ENCODE measurements at places on chromosomes 2 and 18.

DNA sequence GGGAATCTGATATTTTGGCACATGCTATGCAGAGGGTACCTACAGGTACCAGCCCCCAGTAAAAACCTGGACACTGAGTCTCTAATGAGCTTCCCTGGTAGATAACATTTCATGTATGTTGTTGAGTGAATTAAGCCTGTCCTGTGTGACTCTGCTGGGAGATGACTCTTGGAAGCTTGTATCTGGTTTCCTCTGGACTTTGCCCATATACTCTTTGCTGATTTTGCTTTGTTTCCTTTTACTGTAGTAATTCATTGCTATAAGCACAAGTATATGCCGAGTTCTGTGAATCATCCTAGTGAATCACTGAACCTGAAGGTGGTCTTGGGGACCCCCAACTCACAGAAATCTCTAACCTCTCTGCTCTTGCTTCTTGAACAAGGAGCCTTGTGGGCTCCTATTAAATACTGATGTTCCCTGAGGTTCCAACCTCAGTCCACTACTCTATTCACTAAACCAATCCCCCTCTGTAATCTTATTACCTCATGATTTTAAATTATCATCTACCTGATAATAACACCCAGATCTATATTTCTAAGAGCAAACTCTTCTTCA lies 94.3 kb upstream of the WDSUB1 start:
- DNase-seq, result no peak

GRCh38 chr2:152924219-152924618 lies 205.8 kb downstream of the ARL6IP6 start:
- no peak for DNase-seq

DNA sequence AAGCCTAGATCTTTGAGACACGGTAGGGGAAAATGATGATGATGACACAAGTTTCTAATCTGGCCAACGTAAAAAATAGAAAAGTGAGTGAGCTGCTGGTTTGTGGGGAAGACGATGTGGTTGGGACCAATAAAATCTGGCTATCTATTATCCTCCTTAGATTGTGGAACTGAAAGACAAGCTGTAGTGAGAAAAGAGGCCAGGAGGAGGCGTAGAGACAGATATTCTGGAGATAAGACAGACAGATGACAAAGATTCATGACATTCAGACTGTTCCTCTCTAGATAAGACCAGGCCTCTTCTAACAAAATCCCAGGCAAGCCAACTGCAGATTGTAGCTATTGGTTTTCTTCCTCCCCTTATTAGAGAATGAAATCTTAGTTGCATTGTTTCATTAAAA lies 376.3 kb upstream of the UBE2E3 start:
- peak; percentile 46 for DNase-seq

DNA sequence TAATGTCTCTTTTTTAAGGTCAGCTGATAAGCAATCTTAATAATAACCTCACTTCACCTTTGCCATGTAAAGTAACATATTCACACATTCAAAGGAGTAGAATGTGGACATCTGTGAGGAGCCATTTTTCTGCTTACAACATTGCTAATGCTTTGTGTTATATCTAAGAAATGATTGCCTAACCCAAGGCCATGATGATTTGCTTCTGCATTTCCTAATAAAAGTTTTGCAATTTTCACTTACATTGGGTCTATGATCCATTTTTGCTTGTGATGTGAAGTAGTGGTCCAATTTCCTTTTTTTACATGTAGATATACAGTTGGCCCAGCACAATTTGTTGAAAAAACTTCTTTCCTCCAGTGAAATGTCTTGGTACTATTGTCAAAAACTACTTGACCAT lies 22.0 kb downstream of the RELCH start:
- no peak for DNase-seq

DNA sequence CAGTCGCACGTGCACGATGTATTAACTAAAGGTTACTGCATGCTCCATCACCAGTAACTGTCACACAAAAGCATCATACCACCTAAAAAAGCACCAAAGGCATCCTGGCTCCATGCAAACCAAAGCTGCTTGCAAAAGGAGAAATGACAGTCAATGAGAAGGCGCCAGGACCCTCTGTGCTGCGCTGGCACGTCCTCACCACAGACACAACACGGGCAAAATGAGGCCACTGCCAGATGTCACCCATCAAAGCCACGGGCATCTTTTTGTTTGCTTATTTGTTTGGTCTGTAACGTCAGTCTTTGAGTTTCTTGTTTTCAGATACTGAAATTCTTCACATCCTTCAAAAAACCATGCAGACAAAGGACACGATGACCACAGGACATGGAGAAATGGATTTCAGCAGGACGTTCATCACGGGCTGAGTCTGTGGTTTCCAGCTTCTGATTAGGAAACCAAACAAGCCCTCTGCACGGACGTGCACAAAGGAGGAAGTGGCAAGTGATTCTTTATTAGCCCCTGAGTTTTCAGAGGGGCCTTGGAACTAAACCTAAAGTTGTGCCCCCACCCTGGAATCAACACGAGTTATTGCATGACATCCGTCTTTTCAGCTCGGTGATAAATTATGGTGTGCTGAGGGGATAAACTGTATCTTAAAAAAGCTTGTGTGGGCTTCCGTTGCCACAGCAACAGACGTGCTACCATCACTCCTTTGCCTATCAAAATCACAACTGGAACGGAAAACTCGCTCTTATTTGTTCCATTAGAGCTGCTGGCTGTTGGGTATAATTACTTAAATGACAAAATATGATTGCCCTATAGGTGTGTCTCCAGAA lies 181.8 kb downstream of the EIPR1 start:
- DNase-seq, result no peak

DNA sequence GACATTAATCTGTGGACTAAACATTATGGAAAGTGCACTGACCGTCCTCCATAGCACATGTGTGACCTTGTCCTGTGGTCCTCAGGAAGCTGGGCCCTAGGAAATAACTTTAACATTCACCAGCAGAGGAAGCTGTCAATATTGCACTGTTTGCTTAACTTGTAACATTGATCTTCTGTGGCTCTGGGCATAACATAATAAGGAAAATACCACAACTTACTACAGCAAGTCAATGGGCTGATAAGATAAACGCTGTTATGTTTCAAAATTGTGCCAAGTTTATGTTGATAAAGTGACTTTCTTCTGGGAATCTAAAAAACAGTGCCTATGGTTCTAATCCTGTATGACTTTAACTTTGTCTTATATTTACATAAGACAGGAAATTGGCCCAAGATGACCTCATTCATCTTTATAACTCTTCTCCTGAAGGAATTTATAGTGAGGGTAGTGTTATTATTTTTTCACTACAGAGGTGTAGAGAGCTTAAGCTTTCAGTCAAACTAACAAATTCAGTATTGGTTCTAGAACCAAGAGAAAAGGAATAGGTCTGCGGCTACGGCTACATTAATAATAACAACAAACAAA lies 113.7 kb upstream of the MAP4K3 start:
- no peak for DNase-seq

GRCh38 chr2:174051741-174052583 lies 86.8 kb upstream of the SP3 start:
- peak; percentile 58 for DNase-seq

DNA sequence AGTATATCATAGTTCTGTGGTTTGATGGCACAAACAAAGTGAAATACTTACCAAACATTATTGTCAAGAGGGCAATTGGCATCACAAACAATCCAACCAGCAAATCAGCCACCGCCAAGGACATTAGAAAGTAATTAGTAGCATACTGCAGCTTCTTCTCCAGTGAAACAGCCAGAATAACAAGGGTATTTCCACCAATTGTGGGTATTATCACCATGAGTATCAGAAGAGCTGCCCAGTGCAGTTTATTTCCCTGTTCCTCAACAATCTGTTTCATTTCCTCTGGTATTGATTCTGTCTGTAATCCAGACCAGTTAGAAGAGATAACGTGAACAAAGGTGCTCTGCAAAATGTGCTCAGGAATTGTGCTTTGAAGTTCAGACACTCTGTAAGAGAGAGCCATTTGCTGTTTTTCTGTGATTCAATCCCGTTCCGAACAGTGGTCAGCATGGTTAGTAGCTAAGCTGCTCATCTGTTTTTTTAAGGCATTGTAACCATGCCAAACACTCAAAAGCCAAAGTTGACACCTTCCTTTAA lies 1.4 kb downstream of the HTR2B start:
- DNase-seq, result no peak

- DNase-seq, result no peak
Measured at GRCh38 chr2:46082531-46083485, 214.4 kb upstream of the EPAS1 start.

- DNase-seq, result no peak
Measured at GRCh38 chr2:33672896-33673295, 73.8 kb upstream of the FAM98A start.

GRCh38 chr2:170360546-170361089 lies 182.7 kb downstream of the MYO3B start:
- DNase-seq, result peak; percentile 18

DNA sequence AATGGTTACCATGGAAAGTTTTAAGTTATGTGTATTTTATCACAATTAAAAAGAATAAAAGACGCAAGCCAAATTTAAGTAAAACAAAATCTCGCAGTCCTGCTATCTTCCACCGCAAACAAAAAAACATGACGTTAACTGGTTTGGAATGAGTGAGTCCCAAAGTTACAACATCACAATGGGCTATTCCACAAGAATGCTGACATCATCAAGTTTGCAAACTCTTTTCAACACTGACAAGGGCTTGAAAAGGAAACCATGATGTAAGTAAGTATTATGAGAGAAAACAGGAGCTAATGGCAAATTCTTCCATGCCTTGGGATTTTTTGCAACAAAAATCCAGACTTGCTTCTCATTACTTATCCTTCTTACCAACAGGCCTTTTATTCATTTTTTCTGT lies 31.1 kb downstream of the SIGLEC15 start:
- DNase-seq, result no peak

GRCh38 chr2:86301009-86301408 lies 36.4 kb downstream of the REEP1 start:
- no peak for DNase-seq

GRCh38 chr2:55229221-55229620 lies 2.9 kb downstream of the CLHC1 start:
- DNase-seq, result no peak

- DNase-seq, result no peak
Measured at GRCh38 chr18:4144201-4144600, 310.9 kb downstream of the DLGAP1 start.

DNA sequence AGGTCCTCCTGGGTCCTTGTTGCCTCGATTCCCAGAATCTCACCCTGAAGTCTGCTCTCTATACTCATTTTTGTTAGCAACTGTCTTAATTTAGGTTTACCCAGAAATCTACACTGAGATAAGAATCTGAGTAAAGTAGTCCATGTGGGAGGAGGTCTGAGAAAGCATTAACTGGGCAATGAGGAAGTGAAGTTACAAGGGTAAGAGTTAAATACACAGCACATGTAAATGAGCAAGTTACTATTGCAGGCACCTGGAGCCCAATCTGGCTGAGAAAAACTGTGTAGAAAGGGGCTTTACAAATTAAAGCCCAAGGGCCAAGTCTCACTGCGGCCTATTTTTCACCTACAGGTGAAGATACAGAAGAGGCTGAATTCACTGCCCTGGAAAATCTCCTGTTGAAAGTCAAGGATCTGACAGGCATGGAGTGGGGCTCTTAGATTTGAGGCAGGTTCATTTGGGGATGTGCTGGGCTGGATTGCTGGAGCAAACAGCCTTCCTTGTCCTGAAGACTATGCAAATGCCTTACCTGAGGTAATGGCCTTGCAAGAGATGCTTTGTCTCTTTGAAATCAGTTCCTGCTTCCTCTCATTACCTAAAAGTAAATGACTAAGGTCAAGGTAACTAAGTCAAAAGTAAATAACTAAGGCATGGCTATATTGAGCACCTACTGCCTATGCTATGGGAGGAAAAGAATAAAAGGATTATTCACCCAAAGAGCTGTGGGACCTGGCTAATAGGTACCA lies 84.4 kb upstream of the DYNAP start:
- no peak for DNase-seq

GRCh38 chr2:167826906-167827305 lies 420.5 kb downstream of the STK39 start:
- DNase-seq, result no peak

DNA sequence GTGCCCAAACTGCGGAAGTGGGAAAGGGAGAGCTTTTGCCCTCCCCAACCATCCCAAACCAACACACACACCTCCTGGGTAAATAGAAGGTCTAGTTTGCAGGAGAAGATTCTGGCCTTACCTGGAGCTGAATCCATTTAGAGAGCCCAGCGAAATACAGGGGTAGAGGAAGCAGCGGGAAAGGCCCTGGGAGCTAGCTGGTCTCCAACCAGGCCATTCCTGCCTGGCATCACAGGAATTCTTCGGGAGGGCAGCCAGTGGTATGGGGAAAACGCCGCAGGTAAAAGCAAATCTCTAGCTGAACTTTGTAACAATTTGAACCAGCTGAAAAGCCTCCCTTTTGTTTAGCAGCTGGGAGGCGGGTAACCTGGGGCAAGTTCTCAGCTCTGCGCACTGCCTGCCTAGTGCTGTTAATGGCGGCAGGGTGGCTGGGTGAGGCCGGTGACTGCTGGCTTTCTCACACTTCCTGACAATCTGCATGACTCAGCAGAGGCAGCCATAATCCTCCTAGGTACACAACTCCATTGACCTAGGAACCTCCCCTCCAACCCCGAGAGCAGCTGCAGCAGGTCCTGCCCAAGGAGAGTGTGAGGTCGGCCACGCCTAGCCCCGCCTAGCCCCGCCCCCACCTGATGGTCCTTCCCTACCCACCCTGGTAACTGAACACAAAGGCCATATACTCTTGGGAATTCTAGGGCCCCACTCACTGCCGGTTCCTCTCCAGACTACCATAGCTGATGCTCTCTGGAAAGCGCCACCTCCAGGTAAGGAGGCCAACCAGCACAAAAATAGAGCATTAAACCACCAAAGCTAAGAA lies 483.8 kb upstream of the REG3G start:
- peak; percentile 9 for DNase-seq

GRCh38 chr2:45014016-45014702 lies 4.9 kb upstream of the SIX2 start:
- DNase-seq, result peak; percentile 62

GRCh38 chr2:219041252-219041651 lies at the start of gene CFAP65:
Gene CFAP65 (minus strand): TSS chr2:219041516. CDS start chr2:219039048, 2,468 bp downstream.
- no peak for DNase-seq

- no peak for DNase-seq
Measured at GRCh38 chr2:10242451-10242850, 60.3 kb upstream of the HPCAL1 start.

- DNase-seq, result no peak
Measured at GRCh38 chr2:112217854-112218253, 37.0 kb downstream of the ZC3H8 start.

DNA sequence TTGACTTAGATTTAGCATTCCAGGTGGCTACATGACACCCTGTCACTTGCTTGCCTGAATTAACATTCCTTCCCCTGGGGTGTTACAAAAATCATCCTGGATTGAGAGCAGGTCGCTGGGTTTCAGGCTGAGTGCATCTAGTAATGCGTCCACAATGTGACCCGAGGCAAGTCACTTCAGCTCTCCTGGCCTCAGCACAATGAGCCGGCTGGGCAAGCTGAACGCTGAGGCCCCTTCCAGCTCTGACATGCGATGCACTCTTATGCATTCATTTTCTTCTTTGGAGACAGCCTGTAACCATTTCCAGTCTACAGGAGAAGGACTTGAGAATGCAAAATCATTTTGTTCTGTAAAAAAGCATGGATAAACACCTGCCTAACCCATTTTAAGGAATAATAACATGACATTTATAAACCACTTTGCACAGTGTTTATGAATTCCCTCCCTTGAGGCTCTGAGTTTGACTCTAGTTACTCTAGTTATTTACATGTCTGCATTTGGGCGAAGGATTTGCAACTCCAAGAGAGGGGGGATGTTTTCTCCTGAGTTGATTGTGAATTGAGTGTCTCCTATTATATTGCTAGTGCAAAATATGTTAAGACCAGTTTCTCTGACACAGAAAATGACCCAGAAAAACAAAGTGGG lies 63.0 kb upstream of the CPO start:
- DNase-seq, result no peak

GRCh38 chr2:78940998-78941397 lies 84.5 kb upstream of the REG3G start:
- DNase-seq, result no peak
